ENCODE measurements at places on chromosomes 4 and X.

DNA sequence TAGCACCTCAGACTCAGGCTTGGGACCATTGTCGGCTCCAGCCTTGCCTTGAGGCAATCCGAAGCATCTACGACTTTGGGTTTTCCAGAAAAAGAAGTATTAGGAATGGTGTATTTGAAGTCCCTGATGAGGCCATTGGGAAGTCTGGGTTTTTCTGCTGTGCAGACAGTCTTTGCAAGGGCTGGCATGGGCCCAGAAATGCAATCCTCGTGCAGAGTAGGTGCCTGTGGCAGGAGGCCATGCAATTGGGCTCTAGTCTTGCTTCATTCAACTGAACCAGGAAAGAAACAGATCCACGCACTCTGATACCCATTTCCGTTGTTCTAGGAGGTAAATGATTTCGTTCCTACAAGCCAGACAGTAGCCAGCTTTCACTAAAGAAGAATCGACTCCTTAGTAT, 12.4 kb downstream of the ZFP92 start:
- DNase-seq, result no peak

GRCh38 chr4:74531963-74532794, 87.2 kb downstream of the AREG start:
- DNase-seq, result no peak

DNA sequence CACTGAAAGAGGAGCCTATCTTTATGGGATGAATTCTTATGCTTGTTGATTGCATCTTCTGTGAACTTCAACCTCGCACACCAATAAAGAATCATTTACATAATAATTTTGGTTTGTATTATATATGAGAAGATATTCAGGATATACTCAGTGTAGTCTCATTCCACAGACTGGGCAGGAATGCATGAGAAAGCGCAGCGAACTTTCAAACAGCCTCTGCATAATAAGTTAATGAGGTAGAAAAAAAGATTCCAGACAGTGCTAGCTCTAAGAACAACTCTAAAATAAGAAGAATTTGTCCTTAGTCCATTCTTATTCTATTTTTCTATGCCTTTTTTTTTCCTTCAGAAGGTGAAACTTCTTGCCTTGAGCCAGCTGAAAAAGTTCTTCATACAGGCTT, 224.3 kb upstream of the CTSO start:
- no peak for DNase-seq

- no peak for DNase-seq
These were observed 292.5 kb downstream of the CAMK2D start for GRCh38 chr4:113469023-113469390.

- DNase-seq, result no peak
These were observed 359.2 kb downstream of the CCSER1 start for GRCh38 chr4:90486346-90486745.

- no peak for DNase-seq
These were observed 47.3 kb downstream of the DHX15 start for GRCh38 chr4:24537025-24537424.

- no peak for DNase-seq
These were observed 195.3 kb upstream of the ANXA3 start for GRCh38 chr4:78356251-78356786.

DNA sequence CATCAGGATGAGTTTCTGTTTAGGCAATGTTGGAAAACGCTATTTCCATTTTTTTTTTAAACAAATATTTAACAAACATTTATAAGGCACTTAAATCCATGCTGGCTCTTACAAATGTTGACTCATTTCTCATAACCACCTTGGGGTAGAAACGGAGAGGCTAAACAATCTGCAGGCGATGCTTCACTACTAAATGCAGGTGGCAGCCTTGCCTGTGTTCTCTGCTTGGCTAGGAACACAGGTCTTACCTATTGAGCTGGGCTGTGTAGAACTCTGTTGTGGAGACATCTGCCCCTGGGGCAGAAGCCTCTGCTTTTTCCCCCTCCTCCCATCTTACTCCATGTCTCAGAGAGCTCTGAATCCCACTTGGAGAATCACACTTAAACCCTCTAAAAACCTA, 1.4 kb upstream of the CXCL1 start:
- no peak for DNase-seq

GRCh38 chr4:40193016-40193571, 3.7 kb upstream of the RHOH start:
- DNase-seq, result no peak

DNA sequence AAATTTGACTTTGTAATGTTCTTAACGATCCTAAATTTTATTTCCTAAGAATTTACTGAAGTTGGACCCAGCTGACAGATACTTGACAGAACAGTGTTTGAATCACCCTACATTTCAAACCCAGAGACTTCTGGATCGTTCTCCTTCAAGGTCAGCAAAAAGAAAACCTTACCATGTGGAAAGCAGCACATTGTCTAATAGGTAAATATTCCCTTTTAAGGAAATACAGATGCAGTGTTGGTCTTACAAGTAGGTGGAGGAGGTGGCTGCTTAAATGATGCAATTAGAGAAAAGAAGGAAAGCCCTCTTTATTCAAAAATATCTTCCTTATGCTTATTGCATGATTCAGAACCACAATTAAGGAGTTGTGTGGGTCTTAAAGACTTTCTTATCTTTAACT, 73.5 kb downstream of the RS1 start:
- no peak for DNase-seq

- DNase-seq, result no peak
These were observed 3.5 kb downstream of the SERPINA7 start for GRCh38 chrX:106035064-106035463.

DNA sequence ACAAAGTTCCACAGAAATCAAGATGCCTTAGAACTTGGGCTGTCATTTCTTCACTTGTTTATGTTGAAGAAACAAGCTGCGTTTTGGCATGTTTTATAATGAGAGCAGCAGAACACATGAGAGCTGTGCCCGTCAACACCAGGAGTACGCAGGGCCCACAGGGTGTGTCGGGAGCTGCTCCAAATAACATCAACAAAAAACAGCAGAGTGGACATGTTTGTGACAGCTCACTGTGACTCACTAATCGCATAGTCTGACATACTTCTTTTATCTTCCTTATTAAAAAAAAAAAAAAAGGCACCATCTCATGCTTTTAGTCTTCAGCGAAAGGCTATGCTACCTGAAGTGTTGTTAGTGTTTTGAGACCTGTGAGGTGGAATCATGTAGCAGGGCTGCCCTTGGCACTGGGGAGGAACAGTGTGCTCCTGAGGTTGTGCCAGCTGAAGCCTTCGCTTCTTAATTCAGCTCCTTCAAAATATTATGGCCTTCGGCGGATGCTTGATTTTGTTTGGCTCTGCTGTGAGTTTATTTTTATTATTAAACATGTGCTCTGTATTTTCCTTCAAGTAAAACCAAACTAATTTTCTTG, 32.8 kb downstream of the FHDC1 start:
- DNase-seq, result no peak

DNA sequence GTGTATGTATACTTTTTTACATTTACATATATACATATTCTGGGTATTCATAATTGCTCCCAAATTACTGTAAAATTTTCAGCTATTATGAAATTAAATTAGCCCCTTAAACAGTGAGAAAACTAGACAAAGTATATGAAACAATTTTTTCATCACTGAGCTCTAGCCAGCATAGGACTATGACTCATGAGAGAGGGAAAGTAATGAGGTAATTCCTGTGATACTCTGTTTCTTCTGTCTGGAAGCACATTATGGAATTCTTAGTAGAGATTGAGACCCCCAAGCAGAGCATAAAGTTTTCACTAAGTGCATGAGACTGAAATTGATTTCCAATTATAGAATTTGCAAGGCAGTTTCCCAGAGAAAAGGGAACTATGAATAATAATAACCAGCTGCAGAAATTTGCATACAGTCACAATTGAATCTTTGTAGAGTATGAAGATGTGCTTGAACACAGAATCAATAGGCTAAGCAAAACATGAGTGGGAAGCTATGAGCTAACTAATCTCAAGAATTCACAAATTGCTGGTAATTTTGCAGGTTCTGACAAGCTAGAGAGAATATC, 779.3 kb downstream of the ARAP2 start:
- no peak for DNase-seq

DNA sequence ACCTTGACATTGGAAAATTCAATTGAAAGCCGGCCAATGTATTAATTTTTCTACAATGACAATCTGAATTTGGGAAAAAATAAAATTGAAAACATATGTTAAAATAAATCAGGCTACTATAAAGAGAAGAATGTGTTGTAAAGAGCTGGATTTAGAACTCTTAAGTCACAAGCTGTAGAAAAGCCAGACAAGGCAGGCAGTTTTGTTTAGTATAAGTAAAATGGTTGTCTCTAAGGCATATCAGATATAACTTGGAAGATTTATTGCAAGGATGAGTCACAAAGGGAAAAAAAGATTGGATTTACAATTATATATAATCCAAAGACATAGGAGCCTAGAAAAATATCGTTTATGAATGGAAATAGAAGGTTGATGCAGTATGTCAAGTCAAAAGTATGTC, 549.1 kb upstream of the EPHA5 start:
- no peak for DNase-seq

- no peak for DNase-seq
These were observed 88.4 kb downstream of the ZXDA start for GRCh38 chrX:57821703-57822387.

- DNase-seq, result no peak
These were observed 43.4 kb downstream of the IDS start for GRCh38 chrX:149461746-149462145.

DNA sequence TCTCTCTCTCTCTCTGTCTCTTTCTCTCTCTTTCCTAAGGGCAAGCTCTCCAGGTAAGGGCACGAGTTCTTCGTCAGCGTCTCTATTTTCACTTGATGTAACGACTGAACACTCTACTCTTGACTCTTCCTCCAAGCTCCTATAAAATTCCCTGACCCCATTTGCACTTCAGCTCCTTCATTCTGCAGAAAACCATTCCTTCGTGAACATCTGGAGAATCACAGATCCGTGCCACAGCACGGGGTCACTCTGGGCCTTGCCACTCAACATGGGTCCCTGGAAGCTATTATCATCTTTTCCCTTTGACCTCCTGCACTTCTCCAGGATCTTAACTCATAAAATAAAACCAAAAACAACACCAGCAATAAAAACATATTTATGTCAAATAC, 112.0 kb upstream of the LNX1 start:
- DNase-seq, result no peak

- DNase-seq, result no peak
These were observed 123.0 kb upstream of the PLS3 start for GRCh38 chrX:115437841-115438595.

- no peak for DNase-seq
These were observed 425.7 kb upstream of the ZFP42 start for GRCh38 chr4:187569871-187570270.

GRCh38 chr4:98873059-98873458, 55.9 kb downstream of the EIF4E start:
- DNase-seq, result no peak
